ENCODE measurements at places on chromosomes 3 and 15.

GRCh38 chr15:100725121-100726069 lies 123.0 kb downstream of the ASB7 start:
- no peak for DNase-seq

DNA sequence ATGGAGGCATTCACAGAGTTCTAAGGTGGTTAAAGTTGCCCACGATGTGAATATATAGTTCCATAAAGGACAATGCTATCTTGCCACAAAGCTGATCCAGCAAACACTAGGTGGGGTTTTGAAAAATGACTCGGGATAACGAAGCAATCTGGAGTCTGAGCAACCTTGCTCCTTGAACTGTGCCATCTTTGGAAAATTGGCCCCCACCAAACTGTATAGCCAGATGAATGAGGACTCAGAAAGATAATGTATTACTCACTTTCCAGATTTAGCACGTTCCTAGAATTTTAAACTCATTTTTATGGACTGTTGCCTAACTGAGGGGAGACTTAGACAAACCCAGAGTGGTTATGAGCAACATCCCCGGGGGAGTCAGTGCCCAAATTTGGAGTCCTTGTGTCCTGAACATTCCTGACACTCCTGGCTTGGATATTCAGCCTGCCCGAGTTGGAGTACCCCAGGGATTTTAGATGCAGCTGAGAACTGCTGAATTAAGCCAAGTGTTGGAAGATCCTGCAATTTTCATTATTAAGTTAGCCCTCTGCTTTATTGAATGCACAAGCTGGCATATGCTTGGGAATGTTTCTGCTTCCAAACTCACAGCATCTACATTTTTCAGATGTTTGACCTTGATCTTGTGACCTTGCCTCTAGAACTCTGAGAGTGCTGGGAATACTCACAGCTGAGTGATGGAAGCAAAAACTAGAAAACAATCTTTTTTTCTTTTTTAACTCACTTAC lies 8.8 kb upstream of the MAGI1 start:
- DNase-seq: no peak

GRCh38 chr3:159069091-159069490 lies 267.2 kb downstream of the MFSD1 start:
- DNase-seq: no peak

DNA sequence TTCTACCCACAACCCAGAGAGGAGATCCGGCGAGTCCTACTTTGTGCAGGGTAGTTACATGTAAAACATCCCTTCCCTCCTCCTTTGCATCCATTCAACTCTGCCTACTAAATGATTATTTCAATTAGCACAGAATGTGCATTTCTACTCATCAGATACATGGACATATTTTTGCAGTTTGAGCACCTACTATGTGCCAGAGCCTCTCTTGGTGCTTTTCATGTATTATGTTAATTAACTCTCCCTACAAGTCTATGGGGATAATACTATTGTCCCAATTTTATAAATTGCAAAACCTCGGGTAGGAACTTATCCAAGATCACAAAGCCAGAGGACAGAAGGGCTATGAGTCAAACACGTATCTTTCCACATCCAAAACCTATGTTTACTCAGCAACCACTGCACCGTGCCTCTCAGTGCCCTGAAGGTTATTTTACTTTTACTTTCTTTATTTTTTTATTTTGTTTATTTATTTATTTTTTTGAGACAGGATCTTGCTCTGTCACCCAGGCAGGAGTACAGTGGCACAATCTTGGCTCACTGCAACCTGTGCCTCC lies 432.8 kb downstream of the MAGI1 start:
- DNase-seq: no peak

DNA sequence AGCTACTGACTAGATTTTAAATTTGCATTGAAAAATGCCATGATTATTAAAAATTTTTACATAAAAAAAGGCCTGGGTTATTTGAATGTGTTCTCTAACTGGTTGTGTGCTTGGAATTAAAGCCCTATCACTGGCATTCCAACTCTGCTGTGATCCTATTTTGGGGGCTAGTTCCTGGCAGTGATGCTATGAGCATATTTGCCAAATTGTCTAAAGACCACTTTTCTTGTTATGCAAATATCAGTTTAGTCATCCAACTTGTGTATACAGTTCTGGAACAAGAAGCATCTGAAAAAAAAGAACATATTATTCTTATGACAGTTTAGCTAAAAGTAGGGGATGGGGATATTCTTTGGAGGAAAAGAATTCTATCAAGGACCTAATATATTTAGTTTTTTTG lies 243.4 kb upstream of the ZNF717 start:
- no peak for DNase-seq

- DNase-seq: no peak
Measured at GRCh38 chr3:151871639-151872468, 1.6 kb upstream of the SUCNR1 start.

All from CD4-positive, alpha-beta T cell (primary cell).